Fibroblast of gingiva (primary cell): ENCODE measurements at places on chromosomes 13 and 19.

- DNase-seq = peak; percentile 17
These were observed 1.5 kb downstream of the GAS6 start for GRCh38 chr13:113862191-113862930.

DNA sequence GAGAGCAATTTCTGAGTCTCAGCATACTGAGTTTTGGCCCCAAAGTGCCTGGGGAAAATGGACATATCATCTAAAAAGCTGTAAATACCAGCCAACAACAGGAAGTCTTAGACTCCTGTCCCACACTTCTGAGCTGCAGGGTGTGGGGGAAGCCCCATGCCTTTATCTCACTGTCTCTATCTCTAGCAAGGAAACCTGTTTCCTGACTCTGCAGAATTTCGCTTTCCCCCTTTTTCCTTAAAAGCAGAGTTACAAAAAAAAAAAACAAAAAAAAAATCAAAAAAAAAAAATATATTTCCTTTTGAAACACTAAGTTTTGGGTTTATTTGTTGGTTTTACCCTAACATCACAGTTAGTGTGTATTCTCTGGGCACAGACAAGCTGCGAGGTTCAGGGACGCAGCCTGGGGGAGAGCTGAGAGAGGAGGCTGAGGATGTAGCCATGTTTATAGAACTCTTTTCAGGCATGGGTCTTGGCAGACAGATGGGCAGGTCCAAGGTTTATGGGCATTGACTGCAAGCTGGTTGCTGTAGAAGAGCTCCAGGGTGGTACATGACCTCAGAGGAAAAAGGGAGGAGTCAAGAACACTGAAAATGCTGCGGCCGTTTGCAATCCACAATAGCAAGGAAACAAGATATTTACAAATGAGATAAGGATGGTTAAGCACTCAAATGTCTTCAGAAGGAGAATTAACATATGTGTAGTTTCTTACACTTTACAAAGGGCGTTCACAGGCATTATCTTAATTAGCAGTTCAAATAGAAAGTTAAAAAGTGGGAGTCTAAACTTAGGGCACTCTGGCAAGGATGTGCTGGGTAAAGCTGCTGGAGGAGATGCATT lies 4.9 kb downstream of the MBNL2 start:
- peak; percentile 19 for DNase-seq

DNA sequence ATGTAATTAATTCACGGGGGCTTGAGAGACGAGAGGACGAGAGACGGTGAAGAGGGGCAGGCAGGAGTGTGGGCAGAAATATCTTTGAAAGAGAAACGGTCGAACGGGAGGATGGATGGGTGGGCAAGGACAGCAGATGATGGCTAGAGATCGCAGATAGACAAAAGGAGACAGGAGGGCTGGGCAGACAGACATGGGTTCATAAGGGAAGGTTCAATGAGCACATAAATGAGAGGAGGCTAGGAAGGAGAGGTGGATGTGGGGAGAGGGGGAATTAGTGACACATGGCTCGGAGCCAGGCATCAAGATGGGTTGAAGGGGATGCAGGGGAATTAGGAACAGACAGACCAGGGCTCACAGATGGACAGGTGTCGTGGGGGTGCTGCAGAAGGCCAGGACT lies 1.1 kb downstream of the SYT3 start:
- no peak for DNase-seq

DNA sequence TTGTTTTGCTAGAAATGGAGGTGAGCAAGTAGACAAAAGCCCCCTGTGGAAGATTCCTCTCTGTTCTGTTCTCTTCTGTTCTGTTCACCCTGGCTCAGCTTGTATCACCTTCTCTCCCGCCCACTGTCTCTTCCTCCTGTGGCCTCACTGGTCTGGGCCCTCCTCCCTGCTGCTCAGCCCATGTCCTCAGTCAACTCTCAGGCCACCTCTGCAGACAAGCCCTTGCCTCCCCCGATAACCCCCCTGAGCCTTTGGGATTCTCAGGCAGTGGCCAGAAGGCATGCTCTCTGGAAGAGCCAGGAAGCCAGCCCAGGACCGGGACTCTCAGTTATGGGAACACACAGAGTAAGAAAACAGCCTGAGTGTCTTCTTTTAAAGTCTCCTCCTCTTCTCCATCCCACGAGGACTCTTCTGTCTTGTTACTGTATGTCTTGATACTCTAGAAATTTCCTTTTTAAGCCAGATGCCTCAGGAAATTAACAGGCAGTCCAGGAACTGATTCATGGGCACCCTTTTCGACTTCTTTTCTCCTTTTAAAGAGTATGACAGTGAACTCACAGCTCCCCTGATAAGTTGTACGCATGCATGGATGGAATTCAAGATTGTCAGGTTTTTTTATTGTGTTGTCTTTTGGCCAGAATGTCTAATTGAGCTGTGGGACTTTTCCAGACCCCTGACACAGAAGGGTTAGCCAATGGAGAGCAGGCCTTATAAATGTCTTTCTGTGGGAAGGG lies 33.7 kb downstream of the SHISA2 start:
- no peak for DNase-seq

- DNase-seq = no peak
These were observed 905.8 kb downstream of the SLITRK1 start for GRCh38 chr13:82976499-82976898.

DNA sequence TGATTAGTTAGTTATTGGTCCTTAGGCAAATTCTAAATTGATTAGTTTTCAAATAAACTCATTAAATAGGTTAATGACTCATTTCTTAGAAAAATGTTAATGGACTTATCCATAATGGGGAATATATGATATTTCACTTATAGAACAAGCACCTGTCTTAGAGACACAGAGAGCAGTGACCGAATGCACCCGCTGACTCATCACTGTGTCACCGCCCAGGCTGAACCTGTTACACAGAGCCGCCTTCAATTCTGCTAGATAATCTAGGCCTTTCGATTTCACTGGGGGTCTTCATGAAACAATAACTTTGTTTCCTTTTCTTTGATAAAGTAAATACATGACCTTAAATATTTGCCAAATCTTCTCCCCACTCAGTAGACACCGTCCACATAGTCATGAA lies 13.1 kb downstream of the IRS2 start:
- no peak for DNase-seq

DNA sequence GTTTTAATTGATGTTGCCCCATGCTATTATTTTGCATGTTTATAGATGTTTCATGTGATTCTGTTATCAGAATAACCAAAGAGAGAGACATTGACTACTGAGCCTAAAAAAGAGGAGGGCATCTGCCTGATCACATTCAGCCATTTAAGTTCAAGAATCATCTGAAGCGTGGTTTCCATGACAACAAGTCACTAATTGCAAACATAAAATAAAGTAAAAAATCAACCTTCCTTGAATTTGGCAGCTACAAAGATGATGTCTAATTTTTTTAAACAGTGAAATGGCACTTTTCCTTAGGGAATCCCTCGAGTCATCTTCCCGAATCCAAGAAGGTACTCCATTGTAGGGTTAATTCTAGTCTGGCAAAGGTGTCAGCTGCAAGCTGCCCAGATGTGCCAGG lies 884.2 kb downstream of the DIAPH3 start:
- no peak for DNase-seq

DNA sequence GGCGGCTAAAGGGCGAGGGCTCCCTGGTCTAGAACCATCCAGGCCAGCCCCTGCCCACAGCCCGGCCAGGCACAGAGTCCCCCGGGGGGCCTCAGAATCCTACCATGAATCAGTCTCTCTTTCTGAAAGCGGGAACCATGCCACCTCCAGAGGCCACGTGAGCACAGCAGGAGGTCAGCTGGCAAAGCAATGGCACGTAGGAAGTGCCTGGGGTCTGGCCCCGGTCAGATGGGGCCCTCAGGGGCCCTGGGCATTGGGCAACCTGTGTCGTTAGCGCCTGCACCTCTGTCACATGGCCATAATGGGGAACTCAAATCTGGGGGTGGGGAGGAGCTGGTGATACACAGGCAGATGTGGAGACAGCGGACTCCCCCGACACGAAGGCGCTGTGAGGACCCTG lies 8.8 kb downstream of the MFSD12 start:
- no peak for DNase-seq

- DNase-seq = no peak
These were observed 33.9 kb upstream of the CEACAM21 start for GRCh38 chr19:41541990-41542584.

GRCh38 chr19:17423429-17424208 lies 3.8 kb downstream of the MVB12A start:
- no peak for DNase-seq
